ENCODE measurements at places on chromosomes 5 and 9.

- no peak for DNase-seq
Observed at GRCh38 chr9:115946530-115946929, 207.1 kb upstream of the PAPPA start.

GRCh38 chr9:112863746-112864145 lies 26.9 kb downstream of the SLC46A2 start:
- no peak for DNase-seq

- DNase-seq, result no peak
Observed at GRCh38 chr5:65013166-65013565, 244.4 kb downstream of the CWC27 start.

DNA sequence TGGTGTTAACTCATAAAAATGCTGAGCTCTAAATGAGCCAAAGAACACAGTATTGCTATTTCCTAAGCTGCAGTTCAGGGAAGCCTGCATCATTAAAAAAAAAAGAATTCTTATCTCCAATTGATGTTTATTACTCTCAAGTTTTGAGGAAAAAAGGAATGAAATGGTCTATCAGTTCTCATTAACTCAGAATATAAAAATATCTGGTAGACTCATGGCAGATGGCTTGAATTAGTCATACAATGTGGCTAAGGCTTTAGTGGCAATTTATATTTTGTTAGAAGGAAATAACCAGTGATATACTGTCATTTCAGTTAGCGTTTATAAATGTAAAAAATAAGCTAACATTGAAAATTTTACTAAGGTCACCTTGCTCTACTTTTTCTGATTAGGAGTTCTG lies 1403.4 kb upstream of the C9orf72 start:
- DNase-seq, result no peak

DNA sequence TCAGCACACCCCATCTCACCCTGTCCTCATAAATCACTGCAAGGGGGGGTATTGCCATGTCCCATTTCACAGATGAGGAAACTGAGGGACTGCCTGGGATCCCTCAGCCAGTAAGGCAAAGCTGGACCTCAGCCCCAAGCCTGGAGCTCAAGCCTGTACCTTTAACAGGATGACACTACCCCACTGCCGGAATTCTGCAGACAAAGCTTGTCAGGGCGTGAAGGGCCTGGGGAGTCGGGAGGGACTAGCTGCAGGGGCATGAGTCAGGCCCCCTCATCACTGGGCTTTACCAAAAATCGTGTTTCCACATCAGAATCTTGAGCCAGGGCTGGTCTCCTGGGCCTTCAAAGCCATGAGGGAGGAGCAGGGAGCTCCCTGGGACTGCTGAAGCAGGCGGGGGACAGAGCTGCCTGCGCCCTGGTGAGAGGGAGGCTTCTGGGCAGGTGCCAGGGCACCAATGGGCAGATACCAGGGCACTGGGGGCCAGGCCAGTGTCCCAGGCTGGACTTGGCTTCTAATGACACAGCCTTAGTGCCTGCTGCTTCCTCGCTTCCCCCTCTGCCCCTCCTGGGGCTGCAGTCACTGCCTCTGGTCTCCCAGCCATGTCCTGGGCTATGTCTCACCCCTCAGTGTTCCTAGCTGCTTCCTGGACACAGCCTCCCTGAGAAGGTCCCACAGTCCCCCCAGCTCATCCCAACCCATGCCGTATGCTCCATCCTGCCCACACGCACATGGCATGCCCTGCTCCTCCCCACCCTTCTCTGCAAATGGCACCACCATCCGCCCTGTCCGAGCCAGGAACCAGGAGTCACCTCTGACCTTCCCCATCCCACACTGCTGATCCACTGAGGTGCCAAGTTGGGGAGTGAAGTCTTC lies 80.7 kb downstream of the LMX1B start:
- no peak for DNase-seq

DNA sequence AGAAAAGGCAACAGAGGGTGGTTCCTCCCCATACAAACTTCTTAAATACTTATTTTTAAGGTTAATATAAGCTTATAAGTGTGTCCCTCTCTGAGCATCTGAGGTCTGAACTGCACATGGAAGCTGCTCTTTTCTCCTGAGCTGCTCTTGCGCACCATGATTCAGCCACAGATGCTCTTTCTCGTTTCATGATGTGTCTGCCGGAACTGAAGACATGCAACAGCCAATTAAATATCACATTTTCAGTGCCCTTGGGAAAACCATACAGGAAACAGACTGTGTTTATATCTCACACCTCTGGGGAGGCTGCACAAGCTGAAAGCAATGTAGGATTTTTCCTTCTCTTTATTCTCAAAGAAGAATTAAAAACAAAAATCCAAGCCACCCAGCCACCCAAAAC lies 96.8 kb upstream of the NREP start:
- no peak for DNase-seq

GRCh38 chr5:113084402-113085083 lies 107.9 kb downstream of the DCP2 start:
- DNase-seq, result no peak

GRCh38 chr5:118174671-118175070 lies 813.7 kb downstream of the DTWD2 start:
- DNase-seq, result no peak

- no peak for DNase-seq
Observed at GRCh38 chr5:145160679-145161078, 674.5 kb downstream of the PRELID2 start.

DNA sequence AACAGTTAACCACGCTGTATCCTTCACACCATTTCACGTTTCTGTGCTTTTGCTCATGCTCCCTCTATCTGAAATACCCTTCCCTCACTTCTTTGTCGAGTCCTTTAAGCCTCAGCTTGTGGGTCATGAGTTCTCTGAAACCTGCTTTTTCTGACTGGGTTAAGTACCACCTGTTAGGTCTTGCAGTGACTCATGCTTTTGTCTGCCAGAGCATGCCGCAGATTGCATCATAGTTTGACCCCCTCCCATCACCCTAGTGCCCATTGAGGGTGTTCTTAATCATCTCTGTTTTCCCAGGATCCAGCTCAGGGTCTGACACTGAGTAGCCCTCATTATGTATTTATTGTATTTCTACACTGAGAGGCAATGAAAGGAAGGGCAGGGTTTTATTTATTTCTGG lies 190.2 kb downstream of the ASTN2 start:
- no peak for DNase-seq

- DNase-seq, result no peak
Observed at GRCh38 chr9:4303006-4303405, 3.1 kb upstream of the GLIS3 start.

DNA sequence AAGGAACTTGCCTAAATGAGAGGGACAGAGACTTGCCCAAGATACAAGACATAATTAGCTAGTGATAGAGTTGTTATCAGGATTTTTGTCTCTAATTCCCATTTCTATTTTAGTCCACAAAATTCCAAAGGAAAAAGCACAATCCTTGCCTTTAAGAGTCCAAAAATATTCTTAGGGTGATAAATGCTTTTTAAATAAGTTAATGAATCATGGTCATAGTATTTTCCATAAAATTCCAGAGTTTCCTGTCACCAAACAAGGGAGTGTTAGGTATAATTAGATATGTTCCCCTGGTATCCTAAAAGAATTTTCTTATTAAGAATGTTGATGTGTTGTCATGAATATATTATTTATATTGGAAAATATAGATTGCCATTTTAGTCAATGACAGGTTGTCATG lies 21.8 kb upstream of the CEP72 start:
- no peak for DNase-seq

GRCh38 chr5:123150089-123150488 lies 61.0 kb downstream of the PRDM6 start:
- no peak for DNase-seq

- DNase-seq, result no peak
Observed at GRCh38 chr9:27626244-27627187, 53.2 kb upstream of the C9orf72 start.

DNA sequence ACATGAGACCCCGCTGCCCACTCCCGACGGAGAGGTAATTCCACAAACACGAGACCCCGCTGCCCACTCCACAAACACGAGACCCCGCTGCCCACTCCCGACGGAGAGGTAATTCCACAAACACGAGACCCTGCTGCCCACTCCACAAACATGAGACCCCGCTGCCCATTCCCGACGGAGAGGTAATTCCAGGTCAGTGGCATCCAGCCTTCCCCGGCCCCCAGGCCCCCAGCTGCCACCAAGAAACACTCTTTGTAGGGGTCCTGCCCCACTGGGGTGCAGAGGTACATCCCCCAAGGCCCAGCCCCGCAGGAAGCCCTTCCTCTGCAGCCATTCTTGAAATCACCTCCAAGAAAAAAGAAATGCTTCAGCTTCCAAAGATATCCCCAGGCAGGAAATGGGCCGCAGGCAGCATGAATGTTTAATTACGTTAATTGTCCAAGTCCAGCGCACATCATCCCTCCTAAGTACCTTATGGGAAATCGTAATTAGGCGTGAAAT lies 115.9 kb downstream of the ADAMTS2 start:
- DNase-seq, result no peak

DNA sequence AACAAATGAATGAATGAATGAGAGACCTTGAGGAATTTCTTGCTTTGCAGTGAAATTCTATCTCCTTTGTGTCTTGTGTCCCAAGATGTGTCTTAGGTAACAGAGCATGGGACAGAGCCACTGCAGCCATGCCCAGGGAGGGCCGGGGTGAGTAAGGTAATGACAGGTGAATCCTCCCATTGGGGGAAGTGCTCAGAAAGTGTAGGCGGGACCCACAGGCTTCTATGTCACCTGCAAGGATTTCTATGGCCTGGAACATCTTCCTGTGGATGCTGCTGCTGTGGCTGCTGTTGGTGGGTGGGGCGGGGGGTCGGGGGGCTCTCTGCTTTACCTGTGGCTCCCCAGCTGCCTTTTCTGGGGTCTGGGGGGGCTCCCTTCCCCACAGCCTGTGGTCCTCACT lies 133.6 kb upstream of the IER5L start:
- no peak for DNase-seq

- no peak for DNase-seq
Observed at GRCh38 chr9:13131416-13131815, 148.1 kb downstream of the MPDZ start.

DNA sequence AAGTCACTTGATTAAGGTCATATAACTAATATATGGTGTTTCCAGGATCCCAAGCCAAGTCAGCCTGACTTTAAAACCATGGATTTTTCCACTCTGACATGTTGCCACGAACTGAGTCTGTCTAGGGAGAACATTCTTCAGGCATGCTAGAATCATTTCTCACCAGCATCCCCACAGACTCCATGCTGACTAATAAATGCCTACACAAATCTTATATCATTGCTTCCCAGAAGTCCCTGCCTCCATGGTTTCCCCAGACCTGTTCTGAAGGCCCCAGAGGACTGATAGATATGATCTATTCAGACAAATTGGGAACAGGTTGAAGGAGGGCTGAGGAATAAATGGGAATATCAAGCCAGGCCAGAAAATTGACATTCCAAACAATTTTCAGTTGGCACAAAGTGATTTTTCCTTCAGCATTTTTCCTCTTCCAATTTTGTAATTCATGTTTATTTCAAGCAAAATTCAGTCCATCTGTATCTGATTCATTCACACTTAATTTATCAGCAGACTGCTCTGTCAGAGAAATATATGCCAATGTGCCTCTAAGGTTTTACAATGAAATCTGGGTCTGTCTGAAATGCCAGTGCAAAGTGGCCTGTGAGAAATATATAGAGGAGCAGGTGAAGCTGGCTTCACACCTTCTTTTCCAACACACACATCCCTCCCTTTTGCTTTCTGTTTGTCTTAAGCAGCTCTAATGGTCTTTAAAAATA lies 413.6 kb upstream of the TNC start:
- DNase-seq, result no peak

- DNase-seq, result no peak
Observed at GRCh38 chr9:136225366-136225747, 20.3 kb downstream of the QSOX2 start.

- no peak for DNase-seq
Observed at GRCh38 chr9:86183229-86184137, 76.0 kb downstream of the C9orf153 start.

- no peak for DNase-seq
Observed at GRCh38 chr5:8827696-8828095, 718.2 kb downstream of the SEMA5A start.

DNA sequence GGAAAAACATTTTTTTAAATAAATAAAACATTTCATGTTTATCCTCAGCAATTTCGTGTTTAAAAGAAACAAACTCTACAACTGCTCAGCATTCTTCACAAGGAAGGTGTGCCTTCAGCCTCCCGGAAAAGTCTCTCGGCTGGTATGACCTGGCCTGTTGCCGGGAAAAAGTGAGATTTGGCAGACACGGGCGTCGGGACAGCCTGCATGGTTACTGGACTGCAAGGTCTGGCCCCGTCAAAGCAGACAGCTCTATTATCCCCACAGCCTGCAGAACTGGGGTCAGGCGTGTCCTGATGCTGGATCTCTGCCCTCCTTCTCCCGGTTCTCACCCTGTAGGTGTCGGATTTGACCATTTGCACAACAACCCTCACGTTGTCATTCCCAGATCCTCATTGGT lies 120.3 kb upstream of the SPATA31C2 start:
- no peak for DNase-seq

GRCh38 chr5:170681013-170681433 lies 102.5 kb upstream of the GABRP start:
- no peak for DNase-seq

GRCh38 chr9:110129425-110129824 lies 78.5 kb downstream of the C9orf152 start:
- no peak for DNase-seq

DNA sequence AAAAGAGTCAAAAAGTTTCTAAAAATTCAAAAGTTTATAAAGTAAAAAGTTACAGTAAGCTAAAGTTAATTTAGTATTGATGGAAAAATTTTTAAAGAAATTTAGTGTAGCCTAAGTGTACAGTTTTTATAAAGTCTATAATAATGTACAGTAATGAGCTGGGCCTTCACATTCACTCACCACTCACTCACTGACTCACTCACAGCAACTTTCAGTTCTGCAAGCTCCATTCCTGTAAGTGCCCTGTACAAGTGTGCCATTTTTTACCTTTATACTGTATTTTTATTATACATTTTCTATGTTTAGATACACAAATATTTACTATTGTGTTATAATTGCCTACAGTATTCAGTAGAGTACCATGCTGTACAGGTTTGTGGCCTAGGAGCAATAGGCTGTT lies 239.5 kb upstream of the MAP3K1 start:
- no peak for DNase-seq

DNA sequence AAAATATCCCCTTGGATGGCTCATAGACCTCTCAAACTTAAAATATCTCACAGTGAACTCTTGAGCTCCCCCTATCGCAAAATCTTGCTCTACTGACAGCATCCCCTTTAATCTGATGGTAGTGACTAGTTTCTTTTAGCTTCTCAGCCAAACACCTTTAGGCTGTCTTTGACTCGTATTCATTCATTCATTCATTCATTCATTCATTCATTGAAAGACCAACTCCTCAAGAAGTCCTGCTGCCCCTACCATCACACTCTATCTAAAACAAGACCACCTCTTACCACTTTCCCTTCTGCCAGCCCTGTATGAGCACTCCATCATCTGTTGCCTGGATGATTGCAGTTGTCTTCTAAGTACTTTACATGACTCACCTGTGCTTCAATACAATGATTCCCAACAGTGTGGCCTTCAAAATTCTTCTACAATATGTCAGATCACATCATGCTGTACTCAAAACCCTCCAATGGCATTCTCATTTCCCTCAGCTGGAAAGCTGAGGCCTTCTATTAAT lies 46.8 kb downstream of the ITGA2 start:
- DNase-seq, result no peak

- no peak for DNase-seq
Observed at GRCh38 chr9:108052431-108053080, 563.0 kb upstream of the KLF4 start.
